ENCODE measurements at places on chromosomes 2 and 18. TPM values are rescaled to one million over a fixed set of nuclear protein-coding genes. Genes with fewer than 3 reads are reported as not detected.

- no peak for ATAC-seq
These were observed 109.7 kb downstream of the METTL8 start for GRCh38 chr2:171323971-171324528.

The HOXD11 gene
- total RNA-seq = not detected

DNA sequence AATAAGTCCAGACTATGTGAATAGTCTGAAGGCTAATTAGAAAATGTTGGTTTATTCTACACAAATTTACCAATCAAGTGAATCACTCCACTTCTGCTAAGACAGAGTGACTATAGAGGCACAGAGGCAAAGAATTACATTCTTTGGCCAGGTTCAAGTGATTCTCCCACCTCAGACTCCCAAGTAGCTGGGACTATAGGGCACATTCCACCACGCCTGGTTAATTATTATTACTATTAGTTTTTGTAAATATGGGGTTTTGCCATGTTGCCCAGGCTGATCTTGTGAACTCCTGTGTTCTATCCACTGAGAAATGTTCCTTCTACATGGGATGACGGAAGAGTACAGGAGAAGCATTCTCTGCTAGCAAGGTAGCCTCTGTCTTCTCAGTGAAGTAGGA lies 37.6 kb upstream of the PSME4 start:
- no peak for ATAC-seq

The C1GALT1C1L gene
- 1.4 TPM for total RNA-seq

The ARHGAP15 gene
- total RNA-seq = 9.3 TPM

The RUFY4 gene
- total RNA-seq = not detected

DNA sequence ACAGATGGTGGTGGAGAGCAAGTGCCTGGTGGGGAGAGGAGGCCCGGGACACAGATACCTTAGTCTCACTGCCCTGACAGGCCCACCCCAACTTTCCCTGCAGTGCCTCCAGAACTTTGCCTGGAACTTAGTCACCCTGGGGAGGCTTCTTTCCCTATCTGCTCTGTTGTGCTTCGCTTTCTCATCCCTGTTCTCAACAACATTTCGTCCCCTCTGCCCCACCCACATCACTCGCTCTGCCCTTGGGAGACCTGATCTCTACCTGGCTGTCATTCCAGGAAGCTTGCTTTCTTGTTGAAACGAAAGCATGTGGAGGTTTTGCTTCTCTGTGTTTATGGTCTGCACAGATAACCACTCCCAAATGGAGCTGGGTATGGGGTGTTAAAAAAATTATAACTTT lies 93.8 kb downstream of the PRKCE start:
- ATAC-seq = no peak

The ICA1L gene
- total RNA-seq = 17.3 TPM

GRCh38 chr2:102120701-102121159 lies 21.8 kb upstream of the IL1R1 start:
- ATAC-seq = peak; percentile 46

All from gastroesophageal sphincter (tissue), 4 donors.